Osteocyte (in vitro differentiated cells): ENCODE measurements at places on chromosomes 11 and 22. TPM values are rescaled to one million over a fixed set of nuclear protein-coding genes. Genes with fewer than 3 reads are reported as not detected.

The MOGAT2 gene
- total RNA-seq, result not detected in 2 replicates

The APOA1 gene
- not detected in 2 replicates for total RNA-seq

The APOBEC3H gene
- not detected in 2 replicates for total RNA-seq

The SPDYC gene
- total RNA-seq, result not detected in 2 replicates

The IGSF9B gene
- 2.7 and 3.8 TPM in 2 replicates for total RNA-seq

The ZNF215 gene
- 1.8 and 2.7 TPM in 2 replicates for total RNA-seq

The MS4A7 gene
- total RNA-seq, result not detected in 2 replicates

The MRGPRF gene
- 7.0 and 8.4 TPM in 2 replicates for total RNA-seq

The MOV10L1 gene
- total RNA-seq, result 0.97 and 1.4 TPM in 2 replicates

The CADM1 gene
- 19.6 and 24.2 TPM in 2 replicates for total RNA-seq

The MS4A6A gene
- total RNA-seq, result not detected in 2 replicates

The OSM gene
- not detected in 2 replicates for total RNA-seq

The TRPM5 gene
- total RNA-seq, result not detected in 2 replicates

The IL10RA gene
- not detected in 2 replicates for total RNA-seq

The ANO3 gene
- not detected in 2 replicates for total RNA-seq

The ADM gene
- 239 and 244 TPM in 2 replicates for total RNA-seq

The DEUP1 gene
- total RNA-seq, result not detected in 2 replicates

The MS4A5 gene
- not detected in 2 replicates for total RNA-seq

The VSIG10L2 gene
- total RNA-seq, result not detected in 2 replicates

The OR52E2 gene
- not detected in 2 replicates for total RNA-seq

The OR8G1 gene
- total RNA-seq, result not detected in 2 replicates

The KRTAP5-1 gene
- total RNA-seq, result not detected in 2 replicates

The MAJIN gene
- not detected in 2 replicates for total RNA-seq

The LARGE2 gene
- total RNA-seq, result not detected in 2 replicates

The HDAC10 gene
- 37.7 and 38.3 TPM in 2 replicates for total RNA-seq

The LRRC10B gene
- not detected in 2 replicates for total RNA-seq

The NLRP6 gene
- not detected in 2 replicates for total RNA-seq

The APOL5 gene
- not detected in 2 replicates for total RNA-seq

The VWCE gene
- 8.8 and 10.7 TPM in 2 replicates for total RNA-seq

The ABTB2 gene
- total RNA-seq, result 0.73 and 0.89 TPM in 2 replicates

The ROM1 gene
- 3.3 and 4.4 TPM in 2 replicates for total RNA-seq

The KCNQ1OT1 gene
- 3.4 and 3.9 TPM in 2 replicates for total RNA-seq

The MAPK8IP2 gene
- 2.8 and 3.6 TPM in 2 replicates for total RNA-seq

The SLC22A12 gene
- total RNA-seq, result not detected in 2 replicates

The LGALS12 gene
- total RNA-seq, result not detected in 2 replicates

The FGF4 gene
- total RNA-seq, result 0.26 and 0.40 TPM in 2 replicates

The PTPRCAP gene
- total RNA-seq, result 0.89 and 1.2 TPM in 2 replicates

The IGLL5 gene
- total RNA-seq, result not detected in 2 replicates

The OR8D1 gene
- total RNA-seq, result not detected in 2 replicates

The KRTAP5-2 gene
- total RNA-seq, result not detected in 2 replicates

The TMEM179B gene
- 46.7 and 47.7 TPM in 2 replicates for total RNA-seq

The OR2AT4 gene
- total RNA-seq, result not detected in 2 replicates

The YDJC gene
- total RNA-seq, result 15.7 and 15.9 TPM in 2 replicates

The C11orf21 gene
- 0.16 TPM in 1 of 2 replicates, not detected in the other for total RNA-seq

The CSNK2A3 gene
- 1.0 and 2.1 TPM in 2 replicates for total RNA-seq

The ADAMTS15 gene
- 78.8 and 81.6 TPM in 2 replicates for total RNA-seq

The GUCY1A2 gene
- total RNA-seq, result 0.68 and 0.78 TPM in 2 replicates

The PTDSS2 gene
- 55.3 and 56.1 TPM in 2 replicates for total RNA-seq

The TMEM132A gene
- total RNA-seq, result 113 and 118 TPM in 2 replicates

The UCP3 gene
- 1.0 and 1.8 TPM in 2 replicates for total RNA-seq

The CECR2 gene
- total RNA-seq, result 0.24 and 0.63 TPM in 2 replicates

The APLNR gene
- not detected in 2 replicates for total RNA-seq
